ENCODE measurements at places on chromosomes 4 and X.

DNA sequence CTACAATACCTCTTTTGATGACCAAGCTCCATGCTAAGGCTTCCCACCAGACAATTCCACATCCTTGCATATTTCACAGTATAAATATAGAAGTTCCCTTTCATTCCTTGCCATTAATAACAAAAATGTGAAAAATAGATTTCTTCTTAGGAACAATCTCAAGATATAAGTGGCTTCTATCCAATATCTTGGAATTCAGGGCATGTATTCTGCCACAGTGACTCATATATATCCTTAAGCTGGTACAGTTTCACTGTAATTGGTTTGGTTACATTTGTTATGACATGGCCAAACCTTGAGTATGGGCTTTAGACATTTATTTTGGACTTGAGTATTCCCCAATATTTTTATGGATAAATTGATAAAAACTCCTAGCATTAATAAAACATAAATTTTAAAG lies 181.7 kb upstream of the DDX53 start:
- no peak for DNase-seq

GRCh38 chr4:72977936-72978485 lies 91.5 kb downstream of the COX18 start:
- no peak for DNase-seq

- DNase-seq, result no peak
These were observed 15.9 kb downstream of the RTL9 start for GRCh38 chrX:110374559-110374958.

DNA sequence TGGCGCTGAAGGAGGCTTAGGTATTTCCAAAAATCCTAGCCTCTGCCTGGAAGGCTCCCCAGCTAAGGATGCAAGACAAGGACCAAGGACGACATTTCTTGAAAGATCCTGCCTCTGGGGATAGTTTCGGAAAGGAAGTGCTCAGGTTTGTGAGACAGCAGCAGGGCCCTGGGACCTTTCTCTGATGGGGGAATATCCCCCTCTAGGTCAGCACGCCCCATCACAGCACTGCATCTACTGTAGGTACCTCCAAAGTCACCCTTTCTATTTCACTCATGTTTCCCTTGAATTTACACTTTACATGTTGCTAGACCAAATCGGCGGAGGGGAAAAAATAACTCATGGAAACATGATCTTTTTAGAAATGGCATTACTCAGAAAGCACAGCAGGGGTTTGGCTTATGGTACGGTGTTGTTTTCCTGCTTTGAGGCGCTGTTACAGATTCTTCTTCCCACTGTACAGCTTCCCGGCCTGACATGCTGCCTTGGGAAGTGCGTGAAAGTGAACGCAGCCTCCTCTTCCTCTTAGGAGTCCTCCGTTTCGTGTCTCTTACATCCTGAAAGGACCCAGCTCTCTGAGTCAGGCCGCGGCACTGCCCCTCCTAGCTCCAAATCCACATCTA lies 77.2 kb upstream of the DHRSX start:
- DNase-seq, result peak; percentile 14

DNA sequence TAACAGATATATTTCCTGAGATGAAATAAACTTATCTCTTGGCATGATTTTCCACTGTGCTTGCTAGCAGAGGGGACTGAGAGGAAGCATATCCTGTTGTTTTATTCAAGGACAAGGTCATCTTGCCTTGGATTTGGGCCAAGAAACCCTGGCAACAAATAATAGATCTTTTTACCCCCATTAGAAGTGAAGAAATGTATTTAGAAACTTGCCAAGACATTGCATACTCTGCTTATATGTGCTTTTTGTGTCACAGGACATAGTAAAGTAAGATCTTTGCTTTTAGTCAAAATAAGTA lies 170.2 kb downstream of the RAPGEF2 start:
- no peak for DNase-seq

All from NCI-H2107 (cell line).